Prostate gland (tissue), 2 donors: ENCODE measurements at places on chromosomes 6 and 20. TPM values are rescaled to one million over a fixed set of nuclear protein-coding genes. Genes with fewer than 3 reads are reported as not detected.

RBM24 gene
- total RNA-seq, result 4.4 TPM

GHRH gene
- total RNA-seq, result not detected

EDN3 gene
- 8.2 TPM for total RNA-seq

NRSN1 gene
- not detected for total RNA-seq

SEL1L2 gene
- 0.28 TPM for total RNA-seq
